Left lobe of liver (tissue), 2 donors: ENCODE measurements at places on chromosomes 4 and X.

DNA sequence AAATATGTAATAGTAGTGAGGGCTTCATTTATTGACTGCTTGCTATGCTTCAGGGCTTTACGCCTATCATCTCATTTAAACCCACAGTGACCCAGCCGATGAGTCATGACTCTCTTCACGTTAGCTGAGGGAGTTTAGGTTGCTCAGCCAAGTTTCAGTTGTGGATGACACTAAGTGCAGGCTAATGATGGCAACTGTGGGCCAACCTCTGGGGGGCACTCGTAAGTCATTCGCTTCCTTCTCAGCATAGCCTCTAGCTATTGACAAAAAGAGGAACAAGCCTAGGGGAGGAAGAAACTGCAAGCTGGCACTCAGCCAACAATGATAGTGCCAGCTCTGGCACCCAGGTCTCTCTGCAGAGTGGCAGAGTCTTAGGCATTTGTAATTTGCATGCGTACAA is 325.0 kb downstream of the ARHGAP10 start:
- DNase-seq, result peak; percentile 57

DNA sequence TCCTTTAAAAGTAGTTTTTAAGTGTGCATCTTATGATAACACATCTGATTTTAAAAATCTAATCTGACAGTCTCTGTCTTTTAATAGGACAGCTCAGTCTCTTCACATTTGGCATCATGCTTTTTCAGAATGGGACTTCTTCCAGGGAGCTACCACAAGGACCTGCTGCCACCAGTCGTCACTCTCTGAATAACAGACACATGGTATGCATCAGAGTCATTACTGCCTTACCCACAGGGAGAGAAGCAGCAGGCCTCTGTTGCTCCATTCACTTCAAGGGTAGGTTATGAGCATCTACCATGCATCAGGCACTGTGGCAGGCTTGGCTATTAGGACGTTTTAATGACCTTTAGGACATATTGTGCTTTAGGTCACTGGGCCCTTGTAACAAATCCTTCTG is 50.0 kb upstream of the AFAP1 start:
- DNase-seq, result no peak

GRCh38 chrX:68634649-68635227 is 12.7 kb upstream of the STARD8 start:
- no peak for DNase-seq

- no peak for DNase-seq
Observed at GRCh38 chr4:89489338-89489771, 181.8 kb upstream of the GPRIN3 start.

- no peak for DNase-seq
Observed at GRCh38 chr4:168551211-168551610, 54.4 kb downstream of the PALLD start.

DNA sequence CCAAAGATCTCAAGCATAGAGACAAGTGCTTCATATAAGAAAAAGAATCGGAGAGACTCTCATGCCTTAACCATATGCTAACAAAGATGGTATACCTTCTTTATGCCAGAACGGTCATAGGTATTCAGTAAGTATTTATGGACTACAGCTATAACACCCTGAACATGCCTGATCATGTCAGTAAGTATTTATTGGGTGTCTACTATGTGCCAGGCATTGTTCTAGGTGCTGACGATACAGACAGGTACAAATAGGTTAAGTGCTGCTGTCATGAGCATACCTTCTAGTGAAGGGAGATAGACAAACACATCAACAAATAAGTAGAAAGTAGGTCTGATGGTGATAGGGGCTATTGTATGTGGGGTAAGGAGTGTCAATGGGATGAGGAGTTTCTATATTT is 9.5 kb upstream of the MID1 start:
- DNase-seq, result no peak

DNA sequence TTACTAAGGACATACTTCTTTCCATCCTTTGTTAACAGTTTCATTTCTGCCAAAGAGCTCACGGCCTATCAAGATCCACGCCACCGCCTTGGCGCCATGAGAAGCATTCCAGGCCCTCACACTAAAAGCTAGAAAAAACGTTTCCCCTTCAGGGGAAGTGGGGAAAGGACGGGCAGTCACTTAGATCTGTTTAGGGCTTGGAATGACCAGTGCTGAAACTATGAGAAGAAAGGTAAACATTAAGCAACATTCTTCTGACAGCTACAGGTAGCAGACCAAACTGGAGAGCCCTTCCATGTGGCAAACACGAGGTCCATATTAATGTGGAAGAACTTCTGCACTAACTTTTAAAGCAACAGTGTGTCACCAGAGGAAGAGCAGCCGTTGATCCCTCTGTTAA is 146.7 kb downstream of the SH3KBP1 start:
- DNase-seq, result no peak

DNA sequence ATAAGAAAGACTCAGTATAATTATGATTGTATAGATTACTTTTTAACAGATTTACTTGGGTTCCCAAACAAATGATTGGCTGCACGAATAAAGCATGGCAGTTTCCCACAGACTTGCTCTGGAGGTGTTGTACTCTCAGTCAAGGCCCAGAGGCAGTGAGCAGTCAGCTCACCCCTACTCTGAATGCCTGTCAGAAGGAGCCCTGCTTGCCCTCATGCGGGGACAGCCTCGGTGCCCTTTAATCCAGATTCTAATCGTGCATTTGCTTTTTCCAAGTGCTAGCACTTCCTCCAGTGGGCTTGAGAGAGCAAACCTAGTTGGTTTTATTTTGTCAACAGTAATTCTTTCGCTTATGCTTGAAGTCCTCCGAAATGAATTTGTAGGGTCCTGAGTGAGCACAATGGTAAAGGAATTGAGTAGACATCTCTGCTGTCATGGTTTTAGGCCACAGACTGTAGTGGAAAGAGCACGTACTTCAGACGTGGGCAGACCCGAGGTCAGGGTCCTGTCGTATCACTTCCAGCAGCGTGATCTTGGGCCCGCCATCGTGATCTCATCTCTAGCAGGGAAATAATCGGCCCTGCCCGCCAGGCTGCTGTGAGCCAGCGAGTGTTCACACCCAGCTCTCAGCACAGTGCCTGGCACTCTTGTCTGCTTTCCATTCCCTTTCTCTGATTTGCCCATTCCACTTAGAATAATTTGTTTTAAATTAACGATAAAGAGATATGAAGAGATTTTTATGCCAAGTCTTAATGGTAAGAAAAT is 48.3 kb downstream of the GRK4 start:
- no peak for DNase-seq

GRCh38 chr4:111303806-111304205 is 680.9 kb upstream of the PITX2 start:
- DNase-seq, result no peak

DNA sequence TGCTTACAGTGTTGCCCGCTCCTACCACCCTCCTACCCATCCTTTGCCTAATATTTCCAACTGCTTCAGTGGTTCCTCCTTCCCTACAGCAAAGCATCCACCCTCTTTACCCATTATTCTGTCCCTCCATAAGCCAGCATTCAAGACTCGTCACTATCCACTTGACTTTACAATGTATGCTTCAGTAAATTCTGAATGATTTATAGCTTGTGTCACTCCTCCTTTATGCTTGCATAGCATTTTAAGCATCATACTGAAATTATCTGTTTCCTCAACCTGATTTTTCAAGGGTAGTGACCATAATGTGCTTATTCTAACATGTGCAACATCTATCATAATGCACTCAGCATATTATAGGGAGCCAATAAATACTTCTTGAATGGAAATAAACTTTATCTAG is 365.5 kb downstream of the RAB28 start:
- no peak for DNase-seq

GRCh38 chr4:127920521-127920920 is 39.8 kb downstream of the PLK4 start:
- DNase-seq, result no peak
